ENCODE measurements at places on chromosomes 11 and 22.

DNA sequence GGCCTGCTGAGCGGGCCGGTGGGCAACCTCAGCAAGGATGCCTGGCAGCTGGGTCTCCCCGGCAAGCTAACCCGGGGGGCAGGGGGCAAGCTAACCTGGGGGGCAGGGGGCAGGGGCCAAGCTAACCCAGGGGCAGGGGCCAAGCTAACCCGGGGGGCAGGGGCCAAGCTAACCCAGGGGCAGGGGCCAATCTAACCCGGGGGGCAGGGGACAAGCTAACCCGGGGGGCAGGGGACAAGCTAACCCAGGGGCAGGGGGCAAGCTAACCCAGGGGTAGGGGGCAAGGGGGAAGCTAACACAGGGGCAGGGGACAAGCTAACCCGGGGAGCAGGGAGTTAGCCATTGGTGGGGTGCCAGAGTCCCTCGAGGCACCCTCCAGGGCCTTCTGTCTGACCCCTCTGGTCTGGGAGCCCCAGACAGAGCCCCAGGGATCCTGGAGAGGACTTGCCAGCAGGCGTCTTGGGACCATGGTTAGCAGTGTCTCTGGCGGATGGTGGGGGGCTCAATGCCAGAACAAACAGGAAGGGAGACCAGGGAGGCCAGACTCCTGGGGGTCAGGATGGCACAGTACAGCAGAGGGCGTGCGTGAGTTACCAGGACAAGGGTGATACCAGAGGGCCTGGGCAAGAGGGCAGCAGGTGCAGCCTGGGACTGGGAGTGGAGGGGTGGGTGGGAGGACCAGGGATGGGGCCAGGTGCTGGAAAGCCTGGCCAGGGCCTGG is 16.1 kb downstream of the IGF2 start:
- DNase-seq = no peak

- no peak for DNase-seq
Measured at GRCh38 chr11:20672575-20672974, 3.2 kb downstream of the NELL1 start.

DNA sequence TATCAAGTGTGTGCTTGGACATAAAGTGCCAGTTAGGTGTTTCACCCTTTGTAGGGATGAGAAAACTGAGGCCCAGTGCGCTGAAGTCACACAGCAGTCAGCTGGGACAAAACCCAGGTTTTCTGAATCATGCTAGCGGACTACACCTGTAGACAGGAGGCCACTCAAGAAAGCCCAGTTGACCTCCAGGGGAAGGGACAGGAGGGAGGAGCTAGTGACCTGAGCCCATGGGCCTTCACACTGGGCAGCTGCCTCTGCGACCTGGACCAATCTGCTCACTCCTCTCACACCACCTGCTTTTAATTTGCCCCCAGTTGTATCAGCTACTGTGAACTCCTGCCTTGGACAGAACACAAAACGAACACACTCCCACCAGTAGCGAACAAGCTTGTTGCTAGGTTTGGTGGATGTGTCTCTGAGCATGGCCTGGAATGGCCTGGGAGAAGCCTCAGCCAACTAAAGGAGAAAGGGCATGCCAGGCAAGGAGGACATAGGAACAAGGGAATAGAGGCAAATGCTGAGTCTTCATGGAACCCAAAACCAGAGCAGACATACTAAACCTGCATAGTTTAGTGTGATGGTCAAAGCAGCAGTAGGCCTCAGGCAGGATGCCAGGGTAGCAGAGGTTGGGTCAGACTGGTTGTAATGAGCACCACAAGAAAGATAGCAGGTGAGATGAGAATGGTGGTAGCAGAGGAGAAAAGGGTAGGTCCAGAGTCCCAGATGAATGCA is 7.2 kb downstream of the LMO1 start:
- DNase-seq = no peak

DNA sequence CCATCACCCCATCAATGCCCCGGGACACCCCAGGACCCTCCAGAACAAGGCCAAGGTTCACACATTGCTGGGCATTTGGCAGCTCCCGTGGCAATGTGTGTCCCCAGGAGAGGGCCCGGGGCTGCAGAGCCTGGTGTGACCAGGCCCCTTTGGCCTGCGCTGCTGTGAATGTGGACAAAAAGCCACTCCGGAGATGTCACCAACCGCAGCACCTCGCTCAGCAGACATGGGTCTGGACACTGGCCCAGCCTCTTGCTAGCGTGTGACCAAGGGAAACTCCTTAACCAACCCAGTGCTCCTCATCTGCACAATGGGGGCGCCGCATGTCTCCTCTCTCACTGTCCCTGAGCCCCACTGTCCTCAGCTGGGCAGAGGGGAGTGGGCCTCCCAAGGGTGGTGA is 8.0 kb upstream of the CHADL start:
- DNase-seq = no peak

- DNase-seq = no peak
Measured at GRCh38 chr22:37229805-37230672, 14.0 kb downstream of the RAC2 start.

DNA sequence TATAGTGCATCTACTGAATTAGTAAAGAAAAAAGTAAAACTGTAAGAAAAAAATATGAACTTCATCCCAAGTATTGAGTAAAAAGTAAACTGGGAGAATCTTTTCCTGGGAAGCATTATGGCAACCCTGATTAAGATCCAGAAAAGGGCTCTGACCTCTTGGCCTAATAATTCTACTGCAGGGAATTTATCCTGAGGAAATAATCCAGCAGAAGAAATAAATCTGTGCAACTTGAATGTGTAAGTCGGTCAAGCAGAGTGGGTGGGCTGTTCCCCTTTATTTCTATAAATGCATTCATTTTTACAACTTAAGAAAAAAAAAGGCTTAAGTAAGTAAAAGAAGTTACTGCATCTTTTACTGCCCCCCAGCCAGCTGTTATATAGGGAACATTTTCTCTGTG is 111.2 kb upstream of the PARVA start:
- DNase-seq = no peak

GRCh38 chr11:19777039-19777376 is 64.4 kb downstream of the NAV2 start:
- DNase-seq = peak; percentile 21

DNA sequence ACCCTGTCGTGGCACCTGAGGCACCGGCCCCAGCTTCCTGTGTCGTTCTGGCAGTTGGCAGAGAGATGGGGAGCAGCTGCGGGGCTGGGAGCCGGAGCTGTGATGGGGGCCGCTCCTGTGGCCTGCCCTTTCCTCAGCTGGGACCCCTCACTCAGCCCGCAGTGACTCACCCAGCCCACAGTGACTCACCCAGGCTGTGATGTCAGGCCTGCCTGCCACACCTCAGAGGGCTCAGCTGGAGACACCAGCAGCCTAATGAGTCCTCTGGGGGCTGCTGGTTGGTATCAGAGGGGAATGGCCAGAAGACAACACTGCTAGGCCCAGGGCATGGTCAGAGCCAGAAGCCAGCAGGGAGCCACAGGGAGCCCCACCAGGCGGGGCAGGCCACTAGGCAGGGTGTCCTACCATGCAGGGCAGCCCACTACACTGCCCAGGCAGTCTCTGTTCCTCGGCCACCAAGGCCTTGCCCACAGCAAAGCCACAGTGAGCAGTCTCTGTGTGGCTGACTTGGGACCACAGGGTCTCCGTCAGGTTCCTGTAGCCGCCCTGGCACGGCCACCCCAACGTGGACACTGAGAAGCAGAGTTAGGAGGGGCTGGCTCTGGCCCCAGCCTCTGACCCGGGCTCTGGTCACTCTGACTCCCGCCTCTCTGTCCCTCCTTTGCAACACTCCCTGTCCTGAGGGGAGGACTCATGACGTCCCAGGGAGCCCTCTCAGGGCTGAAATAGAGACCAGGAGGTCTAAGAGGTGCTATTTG is 4.2 kb upstream of the FXYD2 start:
- DNase-seq = no peak

DNA sequence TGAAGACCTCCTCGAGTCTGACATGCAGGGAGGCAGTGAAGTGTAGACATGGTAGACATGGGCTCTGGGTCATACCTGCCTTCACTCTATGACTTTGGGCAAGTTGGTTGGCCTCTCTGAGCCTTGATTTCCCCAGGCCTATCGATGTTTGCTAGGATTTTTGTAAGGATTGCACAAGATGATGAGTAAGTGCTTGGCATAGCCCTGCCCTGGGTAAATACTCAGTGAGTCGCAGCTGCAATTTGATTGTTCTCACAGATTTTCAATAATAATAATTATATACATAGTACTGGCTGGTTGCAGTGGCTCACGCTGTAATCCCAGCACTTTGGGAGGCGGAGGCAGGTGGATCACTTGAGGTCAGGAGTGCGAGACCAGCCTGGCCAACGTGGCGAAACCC is 18.1 kb downstream of the MCM5 start:
- DNase-seq = no peak

DNA sequence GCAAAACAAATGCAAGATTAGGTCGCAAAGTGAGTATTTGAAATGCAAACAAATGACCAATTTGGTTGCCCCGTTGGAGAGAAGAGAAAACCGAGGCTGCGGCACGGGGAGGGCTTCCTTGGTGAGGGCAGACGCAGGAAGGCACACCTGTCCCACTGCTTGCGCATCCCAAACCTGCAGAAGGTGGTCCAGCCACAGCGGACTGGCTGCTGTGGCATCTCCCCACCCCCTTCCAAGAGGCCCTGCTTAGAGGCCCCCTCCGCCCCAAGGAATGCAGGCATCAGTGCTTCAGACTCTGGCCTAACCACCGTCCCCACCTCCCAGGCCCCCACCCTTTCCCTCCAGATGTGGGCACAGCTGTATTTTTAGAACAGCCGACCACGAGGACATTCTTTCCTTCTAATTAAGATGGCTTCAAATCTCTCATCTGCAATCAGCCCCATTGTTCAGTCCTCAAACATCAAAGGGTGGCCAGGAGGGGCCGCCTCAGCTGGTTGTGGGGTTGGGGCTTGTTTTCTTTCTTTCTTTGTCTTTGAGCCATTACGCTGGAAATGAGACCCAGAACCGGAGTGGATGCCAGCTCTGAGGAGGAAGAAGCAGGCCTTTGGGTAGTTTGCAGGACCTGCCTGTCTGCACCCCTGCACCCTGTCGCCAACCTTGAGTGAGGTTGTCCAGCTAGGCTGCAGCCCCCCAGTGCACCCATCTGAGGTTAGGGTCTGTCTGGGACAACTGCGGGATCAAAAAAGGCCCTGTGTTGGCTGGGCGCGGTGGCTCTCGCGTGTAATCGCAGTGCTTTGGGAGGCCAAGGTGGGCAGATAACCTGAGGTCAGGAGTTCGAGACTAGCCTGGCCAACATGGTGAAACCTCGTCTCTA is 9.4 kb upstream of the DERL3 start:
- no peak for DNase-seq

GRCh38 chr22:44682556-44683168 is 19.3 kb upstream of the PRR5 start:
- no peak for DNase-seq

- no peak for DNase-seq
Measured at GRCh38 chr11:129249923-129250322, 57.8 kb upstream of the ARHGAP32 start.

DNA sequence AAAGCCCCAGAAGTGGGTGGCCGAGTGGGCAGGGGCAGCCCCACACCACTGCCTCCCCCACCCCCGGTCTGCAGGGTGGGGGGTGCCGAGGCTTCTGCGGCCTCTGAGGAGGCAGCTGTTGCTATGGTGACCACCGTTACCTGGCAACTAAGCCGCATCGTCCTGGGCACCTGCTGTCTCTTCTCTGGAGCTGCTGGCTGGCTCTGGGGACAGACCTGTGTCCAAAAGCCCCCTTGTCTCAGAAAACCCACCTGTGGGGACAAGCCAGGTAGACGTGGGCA is 79.9 kb upstream of the PRR5 start:
- DNase-seq = no peak

- DNase-seq = no peak
Measured at GRCh38 chr11:111395081-111395480, 16.0 kb upstream of the POU2AF1 start.

GRCh38 chr11:31780078-31780477 is 31.0 kb downstream of the PAX6 start:
- DNase-seq = no peak

- no peak for DNase-seq
Measured at GRCh38 chr11:119673052-119673758, 55.8 kb downstream of the NECTIN1 start.

DNA sequence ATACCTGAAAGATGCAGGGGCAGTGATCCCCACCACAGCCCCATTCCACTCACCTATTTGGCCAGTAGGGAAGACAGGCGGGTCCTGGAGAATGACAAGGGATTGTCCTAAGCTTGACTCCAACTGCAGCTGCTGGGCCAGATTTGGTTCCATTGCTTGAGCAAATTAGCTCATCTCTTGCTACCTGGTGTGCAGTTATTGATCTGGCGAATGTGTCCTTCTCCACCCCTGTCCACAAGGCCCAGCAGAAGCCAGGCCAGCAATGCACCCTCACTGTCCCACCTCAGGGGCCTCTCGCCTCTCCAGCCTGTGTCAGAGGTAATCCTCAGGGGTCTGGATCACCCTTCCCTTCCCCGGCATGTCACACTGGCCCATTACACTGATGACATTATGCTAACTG is 23.3 kb downstream of the TSPAN32 start:
- DNase-seq = no peak

- DNase-seq = no peak
Measured at GRCh38 chr11:87870086-87870485, 305.2 kb downstream of the RAB38 start.

- DNase-seq = no peak
Measured at GRCh38 chr11:100536979-100537378, 150.1 kb upstream of the ARHGAP42 start.

DNA sequence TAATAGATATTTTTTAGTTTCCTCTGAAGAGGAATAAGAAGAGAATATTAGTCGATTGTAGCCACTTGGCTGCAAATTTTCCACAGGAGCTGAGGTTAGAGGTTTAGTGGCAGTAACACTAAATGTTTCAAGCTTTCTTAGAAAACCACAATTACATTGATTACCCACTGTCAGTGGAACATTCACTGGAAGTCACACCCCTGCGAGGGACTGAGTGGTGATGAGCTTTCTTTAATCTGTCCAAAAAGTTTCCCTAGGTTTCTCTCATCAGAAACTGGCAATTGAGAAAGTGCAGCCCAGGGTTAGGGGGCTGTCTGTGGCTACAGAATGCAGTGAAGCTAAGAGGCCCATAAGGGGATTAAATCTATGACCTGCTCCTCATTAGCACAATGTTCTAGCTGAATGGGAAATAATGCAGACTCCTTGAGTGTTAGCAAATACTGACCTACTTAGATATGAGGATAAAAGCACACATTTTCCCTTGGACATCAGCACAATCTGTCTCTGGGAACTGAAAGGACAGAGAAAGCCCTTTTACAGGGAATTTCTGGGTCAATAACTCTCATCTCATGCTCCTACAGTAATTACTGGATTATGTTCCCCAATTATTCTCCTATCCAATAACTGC is 189.5 kb downstream of the FAM76B start:
- DNase-seq = no peak
